AG09319 (cell line): ENCODE measurements at places on chromosomes 13 and 19.

DNA sequence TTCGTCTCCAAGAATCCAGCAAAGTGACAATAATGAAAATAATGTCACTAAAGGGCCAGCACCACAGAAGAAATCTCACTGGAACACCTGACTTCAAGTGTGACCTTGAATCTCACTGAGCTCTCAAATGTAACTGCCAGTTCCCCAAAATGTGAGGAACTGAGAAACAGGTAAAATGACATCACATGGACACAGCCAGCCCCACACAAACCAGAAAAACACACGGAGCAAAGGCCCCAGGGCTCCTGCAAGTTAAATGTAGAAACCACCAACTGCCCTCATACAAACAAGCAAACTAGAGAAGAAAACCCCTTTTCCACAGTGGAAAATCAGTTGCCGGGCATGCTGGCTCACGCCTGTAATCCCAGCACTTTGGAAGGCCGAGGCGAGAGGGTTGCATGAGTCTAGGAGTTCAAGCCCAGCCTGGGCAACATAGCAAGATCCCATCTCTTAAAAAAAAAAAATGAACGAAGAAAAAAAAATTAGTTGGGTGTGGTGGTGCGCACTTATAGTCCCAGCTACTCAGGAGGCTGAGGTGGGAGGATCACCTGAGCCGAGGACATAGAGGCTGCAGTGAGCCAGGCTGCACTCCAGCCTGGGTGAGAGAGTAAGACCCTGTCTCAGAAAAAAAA lies 8.7 kb upstream of the KANK2 start:
- DNase-seq, result no peak

DNA sequence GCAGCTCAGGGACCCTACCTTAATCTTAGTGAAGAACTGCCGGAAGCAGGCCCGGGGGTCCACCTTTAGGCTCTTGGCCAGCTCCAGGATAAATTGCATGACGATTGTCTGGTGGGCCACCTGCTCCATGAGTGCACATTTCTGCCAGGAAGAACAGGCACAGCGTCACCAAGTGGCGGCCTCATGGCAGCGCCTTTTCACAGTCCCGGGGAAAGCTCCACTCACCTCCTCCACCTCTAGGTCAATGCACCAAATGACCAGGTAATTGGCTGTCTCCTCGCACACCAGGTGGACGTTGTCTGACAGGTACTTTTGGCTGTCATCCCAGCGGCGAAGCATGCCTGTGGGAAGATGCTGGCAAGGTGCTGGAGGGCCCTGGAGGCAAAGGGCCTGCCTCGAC lies 8.3 kb downstream of the CDC37 start:
- no peak for DNase-seq

- no peak for DNase-seq
These were observed 285.8 kb downstream of the COG6 start for GRCh38 chr13:39941236-39941635.

DNA sequence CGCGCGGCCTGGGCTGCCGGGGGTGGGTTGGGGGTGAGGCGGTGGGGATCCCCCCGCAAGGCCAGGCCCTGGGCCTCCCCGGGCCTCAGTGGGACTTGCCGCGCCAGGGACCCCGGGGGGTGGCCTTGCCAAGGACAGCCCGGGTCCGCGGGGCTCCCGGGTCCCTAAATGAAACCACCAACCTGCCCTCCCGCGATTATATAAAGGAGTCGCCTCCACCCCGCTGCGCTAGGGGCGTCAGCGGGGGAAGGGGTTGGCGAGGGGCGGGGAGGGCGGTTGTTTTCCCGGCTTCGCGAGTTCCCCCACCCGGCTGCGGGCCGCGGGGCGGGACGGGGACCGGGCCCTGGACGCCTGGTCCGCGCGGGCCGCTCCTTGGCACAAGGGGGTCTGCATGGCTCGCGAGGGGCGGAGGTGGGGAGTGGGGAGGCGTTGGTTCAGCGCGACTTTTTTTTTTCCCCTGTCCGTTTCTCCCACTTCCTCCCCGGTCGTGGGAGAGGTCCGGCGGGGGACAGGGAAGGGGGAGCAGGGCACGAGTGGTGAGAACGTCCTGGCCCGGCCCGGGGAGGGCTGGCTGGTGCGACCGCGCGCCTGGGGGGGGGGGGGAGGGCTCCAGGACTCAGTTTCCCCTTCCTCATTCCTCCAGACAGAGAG lies 822 bp upstream of the ZBTB7A start:
- DNase-seq, result no peak

GRCh38 chr13:23789576-23790346 lies 99.4 kb downstream of the MIPEP start:
- DNase-seq, result no peak

DNA sequence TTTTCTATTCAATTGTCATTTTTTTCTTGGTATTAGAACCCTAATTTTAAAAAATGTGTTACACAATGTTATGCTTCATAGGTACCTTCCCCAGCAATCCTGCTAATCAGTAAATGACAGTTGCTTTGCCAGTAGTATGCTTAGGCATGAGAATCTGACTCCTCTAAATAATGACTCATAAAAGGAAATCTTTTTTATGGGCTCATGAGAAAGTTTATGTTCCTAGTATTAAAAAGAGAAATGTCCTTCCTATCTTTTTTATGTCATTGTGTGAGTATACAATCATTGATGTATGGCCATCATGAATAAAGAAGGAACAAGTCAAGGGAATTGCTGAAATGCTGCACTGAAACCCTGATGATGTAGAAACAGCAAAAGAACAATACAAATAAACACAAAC lies 1237.7 kb upstream of the PCDH20 start:
- no peak for DNase-seq

DNA sequence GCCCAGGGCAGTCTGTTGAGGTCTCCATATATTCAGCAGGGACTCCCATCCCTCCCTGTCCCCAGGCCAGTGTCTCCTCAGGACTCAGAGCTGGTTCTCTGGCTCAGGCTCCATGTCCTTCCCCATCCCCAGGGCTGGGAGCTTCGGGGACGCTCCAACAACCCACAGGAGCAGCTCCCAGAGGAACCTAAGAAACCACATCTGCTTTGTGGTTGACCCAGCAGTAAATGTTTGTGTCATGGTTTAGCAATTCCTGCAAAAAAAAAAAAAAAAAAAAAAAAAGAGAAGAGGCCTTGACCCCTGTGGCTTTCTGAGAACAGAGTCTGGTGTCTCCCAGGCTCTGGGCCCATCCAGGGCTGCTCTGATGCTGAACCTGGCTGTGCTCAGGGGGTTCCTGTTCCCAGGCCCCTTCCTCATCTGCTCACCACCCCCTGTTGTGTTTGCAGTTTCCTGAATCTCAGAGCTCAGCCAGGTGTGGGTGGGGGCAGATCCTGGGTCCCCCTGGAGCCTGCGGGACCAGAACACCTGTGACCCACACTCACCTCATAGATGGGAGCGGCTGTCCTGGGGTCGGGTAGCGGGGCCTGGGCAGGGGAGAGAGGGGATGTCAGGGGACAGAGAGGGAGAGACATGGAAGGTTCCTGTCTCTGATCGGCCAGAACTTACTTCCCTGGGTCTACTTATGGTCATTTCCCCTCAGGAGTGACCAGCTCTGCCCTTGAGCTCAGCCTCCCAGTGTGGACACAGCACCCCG lies 25.2 kb upstream of the CEACAM1 start:
- peak; percentile 32 for DNase-seq

- DNase-seq, result no peak
These were observed 72.2 kb downstream of the CEBPG start for GRCh38 chr19:33445442-33446329.

- no peak for DNase-seq
These were observed 89.9 kb downstream of the CRYL1 start for GRCh38 chr13:20435616-20436368.

- DNase-seq, result no peak
These were observed 2.5 kb downstream of the PCDH8 start for GRCh38 chr13:52845766-52846566.

GRCh38 chr13:40916207-40916998 lies 102.7 kb downstream of the ELF1 start:
- no peak for DNase-seq

- no peak for DNase-seq
These were observed 7.5 kb downstream of the THAP8 start for GRCh38 chr19:36046443-36047050.

DNA sequence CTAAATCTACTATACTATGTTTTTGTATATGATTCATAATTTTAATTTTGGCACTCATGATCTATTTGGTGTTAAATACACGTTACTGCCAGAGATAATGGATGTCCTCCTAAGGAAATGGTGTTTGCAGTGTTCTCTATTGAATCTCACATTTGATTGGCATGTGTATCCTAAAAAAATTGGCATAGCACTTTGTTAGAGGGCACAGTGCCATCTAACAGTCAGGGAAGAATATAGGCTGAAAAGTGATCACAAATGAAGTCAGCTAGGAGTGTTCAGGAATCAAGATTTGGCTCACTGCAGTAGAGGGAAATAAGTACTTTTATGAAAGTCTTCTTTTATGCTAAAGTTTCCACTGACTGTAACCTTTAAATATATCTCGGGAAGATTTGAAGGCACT lies 624.6 kb downstream of the GPC6 start:
- no peak for DNase-seq

DNA sequence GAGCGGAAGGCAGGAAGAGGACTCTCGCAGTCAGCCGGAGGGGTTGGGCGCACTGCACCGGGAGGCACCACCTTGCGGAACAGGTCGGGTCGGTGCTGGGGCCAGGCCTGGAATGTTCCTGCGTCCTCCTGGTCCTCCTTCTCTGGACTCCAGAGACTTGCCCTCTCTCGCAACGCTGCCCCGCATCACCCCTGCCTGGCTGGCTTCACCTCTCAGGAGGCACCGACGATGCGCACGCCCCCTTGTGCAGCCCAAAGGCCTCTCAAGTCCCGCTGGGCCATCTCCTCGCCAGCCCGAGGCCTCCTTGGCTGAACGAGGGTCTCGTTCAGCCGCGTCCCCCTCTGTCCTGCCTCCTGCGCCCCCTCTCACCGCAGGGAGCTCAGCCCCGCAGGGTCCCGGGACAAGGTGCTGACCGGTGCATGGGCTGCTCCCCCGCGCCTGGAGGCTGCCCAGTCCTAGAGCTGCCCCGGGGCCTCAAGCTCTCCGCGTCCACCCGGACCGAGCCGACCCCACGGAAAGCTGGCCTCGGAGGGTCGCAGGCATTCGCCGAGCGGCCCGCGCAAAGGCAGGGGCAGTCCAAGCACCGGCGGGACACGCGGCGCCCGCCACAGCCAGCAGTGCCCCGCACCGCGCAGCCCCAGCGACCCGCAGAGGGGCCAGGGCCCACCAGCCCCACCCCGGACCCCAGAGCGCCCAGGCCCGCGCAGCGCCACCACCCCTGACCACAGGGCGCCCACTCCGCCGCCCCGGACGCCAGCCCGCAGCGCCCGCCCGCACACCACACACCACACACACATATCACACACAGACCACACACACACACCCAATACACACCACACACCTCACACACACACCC lies 133.8 kb downstream of the CRYL1 start:
- no peak for DNase-seq

DNA sequence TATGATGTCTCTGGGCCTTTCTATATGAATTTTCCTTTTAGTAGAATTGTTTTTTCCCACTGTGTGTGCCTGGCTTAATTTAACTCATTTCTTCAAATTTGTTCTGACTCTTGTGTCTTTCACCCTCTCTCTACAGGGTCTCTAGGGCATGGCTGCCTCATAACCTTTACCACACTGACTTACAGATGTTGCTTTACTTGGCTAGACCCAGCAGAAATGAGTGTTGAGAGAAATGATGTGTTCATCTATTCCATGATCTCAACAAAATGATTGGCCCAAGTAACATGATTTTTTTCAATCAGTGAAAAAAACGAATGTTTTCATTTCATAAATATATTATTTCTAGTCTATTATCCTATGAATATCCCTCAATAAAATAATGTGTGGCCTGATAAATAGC lies 195.0 kb downstream of the GPC5 start:
- DNase-seq, result no peak

GRCh38 chr13:75217949-75218348 lies 264.0 kb downstream of the TBC1D4 start:
- DNase-seq, result peak; percentile 31

DNA sequence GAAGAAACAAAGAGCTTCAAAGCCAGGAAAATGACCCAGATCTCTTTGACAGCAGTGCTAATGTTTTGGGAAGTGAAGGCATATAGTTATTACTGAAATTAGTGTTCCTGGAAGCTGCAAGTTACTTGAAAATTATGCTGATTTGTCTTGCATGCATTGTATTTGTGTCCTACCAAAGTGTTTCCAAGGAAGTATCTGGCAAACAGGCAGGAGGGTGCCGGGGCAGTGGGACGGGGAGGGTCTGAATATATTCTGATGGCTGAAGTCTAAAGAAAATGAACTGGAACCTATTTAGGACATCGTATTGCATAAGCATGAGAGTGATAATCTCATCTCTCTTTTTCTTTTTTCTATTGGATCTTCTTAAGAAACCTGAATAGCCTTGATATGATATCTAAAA lies 9.0 kb downstream of the RNASEH2B start:
- no peak for DNase-seq

DNA sequence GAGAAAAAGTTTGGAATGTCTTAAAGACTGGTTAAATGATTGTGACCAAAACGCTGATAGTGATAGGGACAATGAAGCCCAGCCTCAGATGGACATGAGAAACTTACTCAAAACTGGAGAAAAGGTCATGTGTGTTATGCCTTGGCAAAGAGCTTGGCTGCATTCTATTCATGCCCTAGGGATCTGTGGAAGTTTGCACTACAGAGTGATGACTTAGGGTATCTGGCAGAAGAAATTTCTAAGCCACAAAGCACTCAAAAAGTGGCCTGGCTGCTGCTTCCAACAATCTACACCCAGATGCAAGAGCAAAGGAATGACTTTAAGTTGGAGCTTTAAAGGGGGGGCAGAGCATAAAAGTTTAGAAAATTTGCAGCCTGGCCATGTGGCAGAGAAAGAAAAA lies 521.3 kb downstream of the UQCRFS1 start:
- DNase-seq, result no peak

DNA sequence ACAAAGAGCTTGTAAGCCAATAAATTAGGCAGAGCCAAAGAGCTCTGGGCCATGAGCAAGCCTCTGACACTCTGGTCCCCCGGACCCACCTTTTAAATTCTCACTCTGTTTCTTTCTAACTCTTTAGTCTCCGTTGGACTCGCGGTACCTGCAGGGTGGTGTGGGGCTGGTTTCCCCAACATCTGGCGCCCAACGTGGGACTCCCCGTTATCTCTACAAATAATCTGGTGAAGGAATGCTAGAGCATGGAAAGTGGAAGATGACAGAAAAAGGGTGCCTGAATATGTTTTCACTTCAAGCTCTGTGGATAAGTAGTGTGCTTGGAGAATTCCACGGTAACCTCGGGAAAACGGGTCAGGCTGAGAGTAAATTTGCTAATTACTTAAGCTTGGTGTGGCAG lies 36.5 kb upstream of the CYP2B6 start:
- DNase-seq, result no peak
